ENCODE measurements at places on chromosomes 6 and 20.

DNA sequence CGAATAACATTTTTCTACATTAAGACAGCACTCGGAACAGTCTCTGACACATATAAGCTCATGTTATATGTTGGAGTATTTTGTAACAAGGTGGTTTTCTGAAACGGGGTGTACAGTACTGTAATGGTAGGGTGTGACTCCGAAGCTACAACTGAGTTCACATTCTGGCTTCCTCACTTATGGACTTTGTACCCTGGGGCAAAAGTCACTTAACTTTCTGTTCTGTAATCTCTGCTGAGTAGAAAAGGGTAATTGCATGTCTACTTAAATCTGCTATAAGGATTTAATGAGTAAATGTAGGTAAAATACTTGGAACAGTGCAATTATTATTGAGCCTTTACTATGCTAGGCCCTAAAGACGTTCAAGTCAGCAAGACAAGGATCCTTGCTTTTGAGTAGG lies 4.7 kb upstream of the LTV1 start:
- no peak for DNase-seq

GRCh38 chr20:10806539-10806938 lies 132.7 kb upstream of the JAG1 start:
- no peak for DNase-seq

GRCh38 chr20:1897541-1897940 lies 2.3 kb downstream of the SIRPA start:
- no peak for DNase-seq

GRCh38 chr6:166529586-166529985 lies 56.9 kb downstream of the RAMACL start:
- no peak for DNase-seq

DNA sequence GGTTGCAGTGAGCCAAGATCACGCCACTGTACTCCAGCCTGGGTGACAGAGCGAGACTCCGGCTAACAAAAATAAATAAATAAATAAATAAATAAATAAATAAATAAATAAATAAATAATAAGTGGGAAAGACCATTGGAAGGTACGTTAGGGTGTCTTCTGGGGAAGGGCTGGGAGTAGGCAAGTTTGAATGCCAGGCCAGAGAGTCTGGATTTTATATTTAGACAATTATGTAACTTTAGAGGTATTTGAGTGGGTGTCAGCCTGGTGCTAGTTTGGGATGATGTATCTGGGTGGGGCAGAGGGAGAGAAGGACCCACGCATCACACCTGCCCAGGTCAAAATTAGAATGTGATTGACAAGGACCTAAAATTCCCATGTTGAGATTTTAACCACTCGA lies 108.5 kb upstream of the PRND start:
- DNase-seq, result no peak

DNA sequence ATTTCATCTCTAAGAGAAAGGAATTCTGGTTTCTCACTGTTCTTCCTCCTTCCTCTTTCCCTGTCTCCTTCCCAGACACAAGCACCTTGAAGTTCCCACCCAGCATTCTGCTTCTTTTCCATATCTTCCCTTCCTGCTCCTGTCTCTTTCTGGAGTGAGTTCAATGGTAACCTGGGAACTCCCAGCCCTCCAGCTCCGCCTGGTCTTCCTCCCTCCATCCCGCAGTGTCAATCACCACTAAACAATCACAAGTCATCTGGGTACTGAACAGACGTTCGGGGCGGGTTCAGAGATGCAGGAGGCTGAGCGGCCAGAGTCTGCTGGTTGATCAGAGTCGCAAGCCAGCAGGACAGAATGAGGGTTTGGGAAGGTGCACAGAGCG lies 7.7 kb downstream of the TTBK1 start:
- DNase-seq, result no peak

- no peak for DNase-seq
Measured at GRCh38 chr20:8018958-8019245, 659 bp downstream of the TMX4 start.

DNA sequence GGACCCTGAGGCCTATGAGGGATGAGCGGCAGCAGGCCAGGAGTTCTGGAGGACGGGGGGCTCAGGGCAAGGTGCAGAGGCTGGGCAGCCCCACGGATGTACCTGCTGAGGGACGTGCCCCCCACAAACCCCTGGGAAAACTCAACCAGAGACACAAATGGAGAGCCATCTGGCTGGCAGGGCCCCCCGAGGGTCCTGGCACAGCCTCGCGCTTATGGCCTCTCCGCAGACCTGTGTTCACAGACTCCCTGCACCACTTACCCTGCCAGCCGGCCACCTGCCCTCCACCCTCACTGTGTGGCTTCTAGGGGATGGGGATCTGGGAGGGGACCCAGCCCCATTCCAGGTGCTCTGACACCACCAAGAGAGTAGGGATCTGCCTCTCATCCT lies 3.4 kb upstream of the ZBTB46 start:
- DNase-seq, result no peak

Data from Jurkat, Clone E6-1 (cell line).